NCI-H1417 treated with DMSO at 0.1 percent for 48 hours (cell line): ENCODE measurements at places on chromosomes 3 and 15.

DNA sequence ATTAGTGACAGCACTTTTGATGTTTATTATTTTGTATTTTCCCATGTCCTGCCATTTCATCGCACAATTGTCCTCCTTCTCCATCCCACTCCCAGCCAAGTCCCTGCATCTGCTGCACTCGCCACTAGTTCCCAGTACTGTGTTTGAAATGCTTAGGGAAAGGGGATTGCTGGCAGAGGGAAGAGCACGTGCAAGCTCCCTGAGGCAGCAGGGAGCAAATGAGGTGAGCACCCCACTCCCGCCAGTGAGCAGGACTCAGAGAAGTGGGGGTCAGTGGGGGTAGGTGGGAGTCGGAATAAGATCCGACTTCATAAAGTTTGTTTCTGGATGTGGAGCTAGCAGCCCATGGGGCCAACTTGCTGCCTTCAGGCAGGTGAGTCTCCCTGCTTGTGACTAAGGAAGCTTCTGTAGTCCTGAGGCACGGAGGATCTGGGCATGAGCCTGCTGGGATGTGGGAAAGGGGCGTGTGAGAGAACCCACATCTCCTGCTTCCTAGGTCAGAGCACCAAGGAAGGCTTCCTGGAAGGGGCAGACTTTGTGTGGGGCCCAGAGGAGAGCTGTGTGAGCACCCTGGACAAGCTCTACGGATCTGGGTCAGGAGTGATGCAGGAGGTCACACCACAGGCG is 99.7 kb upstream of the TLE3 start:
- DNase-seq: no peak

DNA sequence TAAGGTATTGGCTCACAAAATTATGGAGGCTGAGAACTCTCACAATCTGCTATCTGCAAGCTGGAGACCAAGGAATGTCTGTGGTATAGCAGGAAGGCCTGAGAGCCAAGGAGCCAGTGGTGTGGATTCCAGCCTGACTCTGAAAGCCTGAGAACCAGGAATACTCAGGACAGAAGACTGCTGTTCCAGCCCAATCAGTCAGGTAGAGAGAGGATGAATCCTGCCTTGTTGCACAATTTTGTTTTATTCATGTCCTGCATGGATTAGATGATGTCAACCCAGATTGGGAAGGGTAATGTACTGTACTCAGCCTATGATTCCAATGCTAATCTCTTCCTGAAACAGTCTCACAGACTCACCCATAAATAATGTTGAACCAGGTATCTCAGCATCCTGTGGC is 312.4 kb upstream of the KCNMB2 start:
- DNase-seq: no peak

- DNase-seq: no peak
Measured at GRCh38 chr3:134017490-134017889, 12.2 kb downstream of the SLCO2A1 start.

- no peak for DNase-seq
Measured at GRCh38 chr15:101022876-101023275, 103.7 kb downstream of the LRRK1 start.

DNA sequence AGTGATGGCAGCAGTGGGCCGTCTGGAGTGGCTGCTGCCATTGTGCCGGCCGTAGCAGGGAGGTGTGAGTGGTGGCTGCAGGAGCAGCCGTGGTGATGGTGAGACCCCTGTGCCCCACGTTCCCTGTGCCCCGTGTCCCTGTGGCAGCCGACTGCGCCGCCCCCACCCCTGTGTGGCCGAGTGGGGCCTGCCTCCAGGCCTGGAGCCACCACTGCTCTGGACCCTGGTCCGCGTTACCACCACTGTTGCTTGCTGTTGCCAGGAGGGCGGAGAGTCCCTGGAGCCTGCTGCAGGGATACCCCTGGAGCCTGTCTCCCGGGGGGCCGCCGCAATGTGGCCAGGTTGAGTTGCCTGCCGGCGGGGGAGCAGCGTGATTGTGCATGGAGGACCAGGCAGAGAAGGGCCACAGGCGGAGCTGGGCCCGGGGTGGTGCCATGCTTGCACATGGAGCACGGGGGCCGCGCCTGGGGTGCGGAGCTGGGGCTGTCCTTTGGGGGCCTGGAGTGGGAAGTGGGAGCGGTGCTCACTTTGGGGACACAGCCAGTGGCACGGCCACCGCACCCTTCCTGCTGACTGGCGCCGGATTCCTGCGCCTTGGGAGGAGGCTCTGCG is 50.1 kb downstream of the SLC6A20 start:
- DNase-seq: no peak

GRCh38 chr3:97636465-97636864 is 128.1 kb upstream of the ARL6 start:
- DNase-seq: no peak

GRCh38 chr15:67784090-67784781 is 41.1 kb upstream of the SKOR1 start:
- DNase-seq: no peak

DNA sequence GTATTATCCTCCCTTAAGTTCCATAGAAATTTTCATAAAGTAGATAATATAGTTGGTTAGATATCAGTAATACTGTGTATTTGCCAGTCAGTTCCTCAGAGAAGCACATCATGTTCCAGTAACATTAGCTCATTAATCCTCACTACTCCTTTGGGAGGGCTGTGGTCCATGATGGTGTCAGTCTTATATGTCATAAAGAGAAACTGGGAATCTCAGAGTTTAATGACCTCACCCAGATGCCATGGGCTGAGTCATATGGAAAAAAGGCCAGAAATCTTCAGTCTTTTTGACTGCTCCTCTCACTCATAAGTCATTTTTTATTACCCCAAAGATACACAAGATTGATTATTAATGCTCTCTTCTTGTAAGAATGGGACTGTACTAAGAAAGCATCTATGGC is 188.6 kb downstream of the CHL1 start:
- DNase-seq: no peak

- no peak for DNase-seq
Measured at GRCh38 chr3:171458864-171459136, 1.4 kb downstream of the TNIK start.

- DNase-seq: no peak
Measured at GRCh38 chr3:120457827-120458226, 7.0 kb upstream of the FSTL1 start.

GRCh38 chr3:46266598-46266997 is 24.3 kb downstream of the CCR3 start:
- DNase-seq: no peak

DNA sequence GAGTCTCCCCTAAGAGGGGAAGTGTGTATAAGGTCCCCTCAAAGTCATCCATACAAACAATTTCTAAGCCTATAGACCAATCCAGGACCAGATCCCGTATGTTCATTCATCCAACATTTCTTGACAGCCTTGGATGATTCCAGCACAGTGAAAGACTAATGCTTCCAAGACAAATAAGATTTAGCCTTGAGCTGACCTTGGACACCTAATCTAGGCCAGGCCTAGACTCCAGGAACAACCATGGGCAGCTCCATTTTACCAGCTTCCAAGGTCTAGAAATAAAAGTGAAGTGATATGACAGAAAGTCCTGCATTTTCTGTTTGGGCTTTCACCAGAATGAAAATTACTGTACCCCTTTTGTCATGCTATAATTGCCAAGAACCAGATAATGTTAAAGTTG is 67.9 kb upstream of the BCL6 start:
- DNase-seq: no peak

DNA sequence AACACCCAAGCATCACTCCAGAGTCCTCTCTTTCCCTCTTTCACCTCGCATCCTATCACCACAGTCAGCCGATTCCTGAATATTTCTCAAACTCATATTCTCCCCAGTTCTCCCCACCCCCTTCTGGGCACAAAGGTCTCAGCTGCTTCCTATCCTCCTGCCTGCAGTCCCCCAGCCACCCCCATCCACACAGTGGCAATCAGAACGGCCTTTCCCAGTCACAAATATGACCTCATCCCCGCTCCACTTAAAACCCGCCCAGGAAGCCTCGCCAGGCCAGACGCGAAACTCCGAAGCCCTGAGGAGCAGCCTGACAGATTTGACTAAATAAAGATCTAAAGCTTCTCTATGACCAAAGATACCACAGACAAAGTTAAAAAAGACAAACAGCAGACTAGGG is 49.9 kb upstream of the LINGO1 start:
- DNase-seq: no peak

DNA sequence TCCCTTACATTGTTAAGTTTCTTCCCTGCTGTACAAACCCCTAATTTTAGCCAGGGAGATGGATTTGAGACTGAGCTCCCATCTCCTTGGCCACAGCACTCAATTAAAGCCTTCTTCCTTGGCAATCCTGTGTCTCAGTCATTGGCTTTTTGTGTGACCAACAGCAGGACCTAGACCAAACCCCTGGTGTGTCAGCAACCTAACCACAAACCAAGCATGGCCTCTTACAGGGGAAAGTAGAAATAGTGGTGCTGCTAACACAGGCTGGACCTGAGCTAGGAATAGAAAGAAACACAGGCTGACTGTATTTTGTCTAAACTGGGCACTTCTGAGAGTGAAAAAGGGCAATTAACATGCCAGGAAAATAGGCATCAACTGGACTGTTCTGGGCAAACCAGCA is 37.9 kb downstream of the PPCDC start:
- DNase-seq: no peak
